ENCODE measurements at places on chromosomes 4 and X.

DNA sequence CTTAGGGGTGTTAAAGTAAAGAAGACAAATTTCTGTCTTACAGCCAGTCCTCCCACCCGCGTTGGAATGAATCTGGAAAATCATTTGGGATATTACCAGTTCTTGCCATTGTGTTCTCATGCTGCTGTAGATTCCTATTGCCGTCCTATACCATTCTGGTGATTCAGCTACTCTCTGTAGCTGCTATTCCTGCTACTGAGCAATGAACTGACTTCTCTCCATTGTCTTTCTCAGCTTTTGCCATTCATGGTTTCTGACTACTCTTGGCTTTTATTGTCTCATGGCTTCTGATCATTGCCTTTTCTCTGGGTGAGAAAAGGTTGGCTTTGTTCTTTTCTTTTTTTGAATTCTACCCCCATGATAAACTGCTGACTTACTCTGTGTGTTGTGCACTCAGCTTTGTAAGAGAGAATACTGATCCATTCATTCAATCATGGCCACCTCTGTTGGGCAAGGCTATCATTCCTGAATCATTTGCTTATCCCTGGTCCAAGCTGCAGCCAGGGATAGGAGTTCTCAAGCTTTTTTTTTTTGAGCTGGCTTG is 27.7 kb upstream of the METAP1 start:
- DNase-seq, result no peak

GRCh38 chr4:87025614-87026041 is 90.8 kb downstream of the AFF1 start:
- DNase-seq, result peak; percentile 81

DNA sequence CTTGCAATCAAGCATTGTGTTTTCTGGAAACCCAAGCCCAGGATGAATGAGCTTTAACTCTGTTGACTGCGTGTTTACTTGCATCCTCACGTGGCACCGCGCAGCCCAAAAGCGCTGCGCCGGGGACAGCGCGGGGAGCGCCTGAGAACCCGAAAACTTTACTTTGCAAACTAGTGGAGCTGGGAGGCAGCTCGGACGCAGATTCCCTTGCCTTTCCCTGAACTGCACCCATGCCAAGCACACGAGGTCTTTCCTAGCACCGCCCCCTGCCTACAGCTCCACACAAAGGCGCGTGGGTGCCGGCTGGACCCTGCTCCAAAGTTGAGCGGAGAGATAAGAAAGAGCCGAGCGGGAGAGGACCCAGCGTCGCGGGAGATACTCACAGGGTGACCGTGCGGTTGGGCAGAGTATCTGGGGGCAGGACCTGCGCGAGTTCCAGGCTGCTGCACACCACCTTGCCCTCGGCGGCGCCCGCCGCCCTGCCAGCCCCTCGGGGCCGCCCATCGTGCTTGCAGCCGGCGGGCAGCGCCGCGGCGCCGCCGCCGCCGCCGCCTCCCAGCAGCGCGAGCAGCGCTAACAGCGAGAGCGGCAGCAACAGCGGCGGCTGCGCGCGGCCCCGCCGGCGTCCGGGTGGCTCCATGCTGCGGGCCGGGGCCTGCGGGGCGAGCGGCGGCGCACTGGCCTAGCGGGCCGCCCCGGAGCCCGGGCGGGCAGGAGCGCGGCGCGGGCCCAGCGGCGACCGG is 550 bp downstream of the ADGRA3 start:
- DNase-seq, result peak; percentile 78

DNA sequence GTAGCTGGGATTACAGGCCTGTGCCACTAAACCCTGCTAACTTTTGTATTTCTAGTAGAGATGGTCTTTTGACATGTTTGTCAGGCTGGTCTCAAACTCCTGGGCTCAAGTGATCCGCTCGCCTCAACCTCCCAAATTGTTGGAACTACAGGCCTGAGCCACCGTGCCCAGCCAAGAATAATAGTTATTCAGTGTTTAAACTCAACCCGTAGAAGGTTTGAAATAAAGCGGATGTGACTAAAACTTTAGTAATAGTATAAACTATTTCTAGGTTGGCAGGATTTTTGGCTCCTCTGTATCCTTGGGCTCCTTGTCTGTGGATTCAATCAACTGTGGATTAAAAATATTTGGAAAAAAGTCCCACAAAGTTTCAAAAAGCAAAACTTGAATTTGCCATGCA is 37.8 kb downstream of the PCDH10 start:
- no peak for DNase-seq

- DNase-seq, result no peak
These were observed 96.0 kb downstream of the SMARCA1 start for GRCh38 chrX:129427267-129427666.

DNA sequence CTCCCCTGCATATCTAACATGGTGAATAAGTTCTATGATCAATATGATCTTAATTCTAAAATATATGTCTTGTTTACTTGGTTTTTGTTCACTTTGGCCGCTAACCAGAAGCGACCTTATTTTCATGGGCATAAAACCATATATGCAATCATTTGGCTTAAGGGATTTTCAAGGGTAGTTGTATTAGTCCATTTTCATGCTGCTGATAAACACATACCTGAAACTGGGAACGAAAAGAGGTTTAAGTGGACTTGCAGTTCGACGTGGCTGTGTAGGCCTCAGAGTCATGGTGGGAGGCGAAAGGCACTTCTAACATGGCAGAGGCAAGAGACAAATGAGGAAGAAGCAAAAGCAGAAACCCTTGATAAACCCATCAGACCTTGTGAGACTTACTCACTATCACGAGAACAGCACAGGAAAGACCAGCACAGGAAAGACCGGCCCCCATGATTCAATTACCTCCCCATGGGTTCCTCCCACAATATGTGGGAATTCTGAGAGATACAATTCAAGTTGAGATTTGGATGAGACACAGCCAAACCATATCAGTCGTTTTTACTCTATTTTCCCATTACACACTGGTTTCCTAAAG is 114.3 kb upstream of the CPEB2 start:
- DNase-seq, result no peak

GRCh38 chr4:7049739-7050138 is 6.6 kb downstream of the TADA2B start:
- no peak for DNase-seq

- DNase-seq, result no peak
These were observed 45.6 kb downstream of the SH3RF1 start for GRCh38 chr4:169225058-169225751.

- DNase-seq, result no peak
These were observed 125.5 kb upstream of the MBNL3 start for GRCh38 chrX:132614297-132614696.

GRCh38 chr4:55069248-55069647 is 56.1 kb downstream of the KDR start:
- no peak for DNase-seq

DNA sequence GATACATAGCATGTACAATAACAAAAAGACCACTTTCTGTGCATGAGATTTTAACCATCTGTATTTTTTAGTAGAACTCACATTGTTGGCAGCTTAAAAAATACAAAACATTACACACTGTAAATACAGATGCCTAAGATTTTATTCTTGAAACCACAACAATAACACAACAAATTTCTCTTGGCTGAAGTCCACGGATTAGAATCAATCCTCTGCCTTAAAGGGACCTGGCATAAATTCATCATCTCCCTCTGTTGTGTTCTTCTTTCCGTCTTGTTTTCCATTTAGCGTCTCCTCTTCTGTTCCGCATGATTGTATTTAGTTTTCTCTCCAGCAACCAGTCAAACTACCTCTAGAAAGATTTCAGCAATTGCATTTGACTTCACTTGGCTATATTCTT is 231.0 kb downstream of the SPOCK3 start:
- DNase-seq, result no peak

GRCh38 chr4:181308476-181309312 is 934.5 kb upstream of the TENM3 start:
- DNase-seq, result no peak

GRCh38 chr4:38860788-38861424 is 4.3 kb upstream of the TLR6 start:
- peak; percentile 64 for DNase-seq

DNA sequence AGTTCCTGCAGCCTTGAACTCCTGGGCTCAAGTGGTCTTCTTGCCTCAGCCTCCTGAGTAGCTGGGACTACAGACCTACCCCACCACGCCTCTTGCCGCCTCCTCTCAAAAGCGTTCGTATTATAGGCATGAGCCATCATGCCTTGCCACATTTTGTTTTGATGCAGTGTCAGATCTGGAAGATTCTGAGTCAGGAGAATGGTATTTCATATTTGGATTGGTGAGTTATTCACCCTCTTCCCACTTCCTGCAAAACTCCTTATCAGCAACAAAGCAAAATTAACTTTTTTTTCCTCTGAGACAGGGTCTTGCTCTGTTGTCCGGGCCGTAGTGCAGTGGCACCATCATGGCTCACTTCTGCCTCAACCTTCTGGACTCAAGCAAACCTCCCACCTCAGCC is 29.6 kb downstream of the REST start:
- DNase-seq, result no peak

- DNase-seq, result no peak
These were observed 188.5 kb upstream of the TEX13C start for GRCh38 chrX:125131164-125131563.

DNA sequence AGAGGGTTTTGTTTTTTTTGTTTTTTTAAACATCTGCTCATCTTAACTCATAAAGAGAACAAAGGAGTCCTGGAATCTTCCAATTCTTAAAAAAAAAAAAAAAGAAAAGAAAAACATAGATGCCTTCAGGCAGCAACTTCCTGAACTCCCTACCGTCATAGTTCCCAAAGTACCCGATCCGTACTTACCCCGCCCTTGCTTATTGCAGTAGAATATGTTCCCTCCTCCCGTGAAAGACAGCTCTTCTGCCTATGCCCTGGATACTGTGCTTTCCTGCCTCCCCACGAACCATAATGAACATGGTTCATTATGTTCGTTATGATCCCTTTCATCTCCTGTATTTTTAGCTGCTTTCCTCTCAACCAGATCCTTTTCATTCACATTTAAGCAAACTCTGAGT is 40.3 kb downstream of the KLHL5 start:
- DNase-seq, result no peak

- no peak for DNase-seq
These were observed 642.8 kb upstream of the DIPK2B start for GRCh38 chrX:45843518-45843917.

DNA sequence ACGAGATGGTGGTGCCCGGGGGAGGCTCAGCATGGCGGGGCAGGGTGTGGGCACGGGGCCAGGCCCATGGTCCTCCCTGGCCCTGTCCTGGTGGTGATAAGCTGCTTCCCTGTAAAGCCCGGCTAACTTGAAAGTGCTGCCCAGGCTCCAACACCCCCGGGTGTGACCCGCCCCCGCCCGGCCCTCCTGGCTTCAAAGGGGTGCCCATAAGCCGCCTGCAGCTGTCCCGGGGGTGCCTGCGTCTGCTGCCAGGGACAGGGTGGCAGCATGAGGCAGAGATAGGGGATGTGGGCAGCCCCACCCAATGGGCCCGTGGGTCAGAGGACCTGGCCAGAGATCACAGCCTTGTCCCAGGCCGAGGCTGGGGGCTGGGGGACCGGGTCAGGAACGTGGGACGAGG is 18.1 kb downstream of the FGFRL1 start:
- DNase-seq, result no peak

DNA sequence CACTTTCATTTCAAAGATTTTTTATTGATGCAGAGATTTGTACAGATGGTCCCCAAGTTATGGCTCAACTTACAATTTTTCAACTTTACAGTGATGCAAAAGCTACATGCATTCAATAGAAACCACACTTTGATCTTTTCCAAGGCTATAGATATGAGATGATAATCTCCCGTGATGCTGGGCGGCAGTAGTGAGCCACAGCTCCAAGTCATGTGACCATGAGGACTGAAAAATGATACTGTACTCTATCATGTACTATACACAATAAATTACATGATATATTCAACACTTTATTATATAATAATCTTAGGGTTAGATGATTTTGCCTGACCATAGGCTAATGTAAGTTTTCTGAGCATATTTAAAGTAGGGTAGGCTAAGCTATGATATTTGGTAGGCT is 14.0 kb upstream of the GASK1B start:
- no peak for DNase-seq

GRCh38 chr4:123976285-123976684 is 579.7 kb downstream of the SPRY1 start:
- no peak for DNase-seq

DNA sequence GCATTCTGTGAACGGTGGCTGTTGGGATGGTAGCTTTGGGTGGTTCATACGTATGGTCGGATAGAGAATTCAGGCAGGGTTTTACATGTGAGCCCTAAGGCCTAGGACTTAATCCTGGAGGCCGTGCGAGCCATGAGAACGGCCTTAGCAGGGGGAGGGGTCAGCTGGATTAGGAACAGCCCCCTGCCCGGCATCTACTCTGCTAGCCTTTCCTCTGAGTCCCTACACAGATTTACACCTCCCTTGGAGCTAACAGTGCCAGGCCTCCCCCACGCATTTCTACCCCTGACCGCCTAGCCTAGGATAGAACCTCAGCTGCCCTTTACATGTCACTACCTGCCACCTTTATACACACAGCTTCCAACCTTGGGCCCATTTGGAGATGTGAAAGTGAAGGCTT is 7.1 kb downstream of the PRAF2 start:
- DNase-seq, result no peak

GRCh38 chrX:22268706-22269105 is 4.0 kb upstream of the CBLL2 start:
- DNase-seq, result no peak

DNA sequence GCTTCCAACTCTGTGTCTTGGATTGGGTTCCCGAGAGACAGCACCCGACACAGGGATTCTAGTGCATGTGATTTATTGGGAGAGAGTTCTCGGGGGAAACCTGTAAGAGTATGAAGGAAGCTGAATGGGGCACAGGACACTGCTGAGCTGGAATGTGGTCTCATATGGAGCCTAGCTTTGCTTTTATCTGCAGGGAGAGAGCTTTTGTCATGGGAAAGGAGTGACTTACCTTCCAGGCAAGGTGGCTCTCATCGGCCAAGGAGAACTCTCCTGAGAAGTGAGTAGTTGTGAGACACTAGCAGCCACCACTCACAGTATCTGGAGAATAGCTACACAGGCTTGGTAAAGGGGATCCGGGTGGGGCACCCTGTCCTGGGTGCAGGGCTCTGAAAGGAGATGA is 124.5 kb downstream of the NHS start:
- DNase-seq, result no peak

- no peak for DNase-seq
These were observed 32.5 kb downstream of the MEPE start for GRCh38 chr4:87865288-87865687.

GRCh38 chrX:24341795-24342194 is 18.6 kb upstream of the SUPT20HL1 start:
- DNase-seq, result no peak

DNA sequence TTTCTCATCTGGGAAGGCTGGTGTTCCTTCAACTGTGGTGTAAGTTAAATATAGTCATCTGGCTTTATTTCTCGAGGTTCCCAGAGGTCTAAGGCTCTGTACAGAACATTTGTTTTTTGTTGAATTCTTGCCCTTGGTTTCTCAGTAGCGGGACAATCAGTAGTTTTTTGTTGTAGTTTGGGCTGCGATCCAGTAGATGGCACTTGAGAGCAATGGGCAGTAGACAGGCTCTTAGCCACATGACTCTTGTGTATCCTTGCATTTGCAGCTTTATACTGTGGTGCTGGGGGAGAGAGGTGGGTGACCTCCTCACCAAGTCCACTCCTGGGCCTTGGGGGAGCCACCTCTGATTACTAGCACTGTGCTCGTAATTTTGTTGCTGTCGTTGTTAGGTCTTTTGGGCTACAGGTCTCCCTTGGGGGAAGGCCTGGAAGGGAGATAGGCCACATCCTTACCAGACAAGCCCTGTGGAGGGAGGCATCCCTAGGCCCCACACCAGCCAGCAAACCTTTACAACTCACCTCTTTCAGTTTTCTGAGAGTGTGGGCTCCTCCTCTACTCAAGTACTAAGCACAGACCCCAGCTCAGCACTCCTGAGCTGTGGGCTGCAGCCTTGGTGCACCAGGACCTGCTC is 8.1 kb downstream of the ETDB start:
- peak; percentile 33 for DNase-seq

GRCh38 chrX:56853436-56853835 is 124.4 kb downstream of the NBDY start:
- DNase-seq, result no peak

Measured in colonic mucosa (tissue), 4 donors.